ENCODE measurements at places on chromosomes 13 and 19.

GRCh38 chr19:56117376-56117884 lies 3.7 kb downstream of the ZNF787 start:
- no peak for DNase-seq

DNA sequence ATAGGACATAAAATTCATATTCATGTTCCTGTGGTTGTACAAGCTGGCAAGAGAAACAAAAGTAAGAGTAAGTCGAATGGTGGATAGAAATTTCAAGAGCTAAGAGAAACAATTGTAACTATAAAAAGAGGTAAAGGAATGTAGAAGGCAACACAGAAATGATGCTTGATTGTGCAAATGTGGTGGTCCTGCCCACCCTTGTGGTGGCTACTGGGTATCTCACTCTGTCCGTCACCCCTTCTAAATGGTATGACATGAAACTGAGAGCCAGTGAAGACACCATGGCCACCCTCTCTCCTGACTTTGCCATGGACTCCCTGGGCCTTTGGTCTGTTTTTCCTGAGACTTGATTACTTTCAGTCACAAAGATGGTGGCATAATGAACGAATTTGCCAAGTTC lies 925.9 kb upstream of the SLITRK6 start:
- no peak for DNase-seq

DNA sequence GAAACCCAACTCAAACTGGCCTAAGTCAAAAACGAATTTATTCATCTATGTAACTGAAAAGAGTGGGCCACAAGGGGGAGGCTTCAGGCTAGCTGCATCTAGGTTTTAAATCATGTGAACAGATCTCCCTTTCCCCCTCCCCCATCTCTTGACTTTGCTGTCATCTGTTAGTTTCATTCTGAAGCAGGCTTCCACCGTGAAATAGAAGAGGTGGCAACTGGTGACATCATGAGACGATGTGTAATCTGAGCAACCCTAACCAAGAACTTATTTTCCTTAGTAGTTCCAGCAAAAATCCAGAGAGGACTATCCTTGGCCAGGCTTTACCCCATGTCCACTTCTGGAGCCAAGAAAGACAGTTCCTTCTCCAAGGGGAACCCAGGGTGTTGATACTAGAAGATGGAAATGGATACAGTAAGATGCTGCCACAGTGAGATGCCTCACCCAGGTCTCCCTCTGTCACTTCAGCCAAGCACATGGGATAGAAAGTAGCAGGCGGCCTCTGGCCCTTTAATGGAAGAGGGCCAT lies 9.4 kb downstream of the SAMD4B start:
- DNase-seq, result no peak

DNA sequence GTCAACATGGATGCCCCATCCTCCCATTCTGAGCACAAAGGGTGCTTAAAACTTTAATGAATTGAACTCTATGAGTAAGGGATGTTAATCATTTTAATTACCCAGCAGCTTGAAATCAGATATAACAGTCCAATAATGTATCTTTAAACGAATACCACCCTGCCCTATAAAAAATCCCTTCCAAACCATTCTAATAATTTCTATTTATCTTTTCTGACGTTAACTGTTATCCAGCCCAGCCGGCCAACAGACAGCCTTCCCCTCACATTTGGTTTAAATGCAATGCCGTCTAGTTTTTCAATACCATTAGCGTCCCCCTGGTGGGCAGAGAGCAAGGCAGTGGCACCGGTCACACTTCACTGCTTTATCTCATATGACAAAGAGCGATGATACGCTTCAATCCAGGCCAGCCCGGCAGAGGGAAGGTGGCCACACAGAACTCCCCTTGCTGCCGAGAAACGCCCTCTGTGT lies 402.2 kb upstream of the ZNF507 start:
- DNase-seq, result no peak

GRCh38 chr13:21071924-21072323 lies 10.5 kb upstream of the LATS2 start:
- no peak for DNase-seq

DNA sequence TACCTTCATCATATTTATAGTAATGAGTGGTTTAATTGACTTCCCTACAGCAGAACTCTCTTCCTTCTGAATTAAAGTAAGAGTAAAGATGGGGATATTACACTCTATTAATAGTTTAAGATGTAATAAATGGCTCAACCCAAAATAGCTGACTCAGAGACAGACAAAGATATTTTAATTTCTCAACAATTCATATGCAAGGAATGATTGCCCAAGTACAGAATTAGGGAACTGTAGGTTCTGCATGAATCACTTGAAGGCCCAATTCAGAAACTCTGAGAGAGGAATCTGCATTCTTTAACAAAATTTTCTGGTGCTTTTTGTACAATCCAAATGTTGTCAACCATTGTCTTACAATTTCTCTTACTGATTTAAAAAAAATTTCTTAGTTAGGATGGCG lies 42.9 kb upstream of the PCDH9 start:
- no peak for DNase-seq

GRCh38 chr13:36163286-36163685 lies 32.1 kb upstream of the DCLK1 start:
- no peak for DNase-seq

DNA sequence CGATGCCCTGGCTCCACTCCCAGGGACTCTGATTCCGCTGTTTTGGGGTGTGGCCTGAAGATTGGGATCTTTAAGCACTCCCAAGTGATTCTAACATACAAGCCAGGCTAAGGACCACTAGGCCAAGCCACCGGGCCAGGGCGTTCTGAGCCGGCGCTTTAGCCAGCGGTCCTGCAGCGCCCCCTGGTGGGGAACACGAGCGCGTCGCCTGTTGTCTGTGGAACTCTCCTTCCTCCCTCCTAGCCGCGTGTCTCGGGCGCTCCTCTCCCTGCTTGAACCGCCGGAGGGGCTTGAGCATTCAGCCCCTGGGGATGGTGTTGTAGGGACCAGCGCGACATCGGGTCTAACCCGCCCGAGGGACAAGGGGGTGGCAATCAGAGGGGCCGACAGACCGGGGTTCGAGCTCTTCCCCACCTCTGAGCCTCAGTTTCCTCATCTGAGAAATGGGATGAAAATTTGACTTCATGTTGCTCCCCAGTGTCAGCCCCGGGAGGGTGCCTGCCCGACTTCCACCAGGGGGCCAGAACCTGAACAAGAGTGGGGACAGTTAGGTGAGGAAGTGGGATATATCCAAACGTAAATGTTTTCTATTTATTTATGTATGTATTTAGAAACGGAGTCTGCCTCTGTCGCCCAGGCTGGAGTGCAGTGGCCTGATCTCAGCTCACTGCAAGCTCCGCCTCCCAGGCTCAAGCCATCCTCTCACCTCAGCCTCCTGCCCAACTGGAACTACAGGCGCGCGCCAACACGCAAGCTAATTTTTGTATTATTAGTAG lies 18.0 kb upstream of the PNMA8B start:
- DNase-seq, result peak; percentile 83

DNA sequence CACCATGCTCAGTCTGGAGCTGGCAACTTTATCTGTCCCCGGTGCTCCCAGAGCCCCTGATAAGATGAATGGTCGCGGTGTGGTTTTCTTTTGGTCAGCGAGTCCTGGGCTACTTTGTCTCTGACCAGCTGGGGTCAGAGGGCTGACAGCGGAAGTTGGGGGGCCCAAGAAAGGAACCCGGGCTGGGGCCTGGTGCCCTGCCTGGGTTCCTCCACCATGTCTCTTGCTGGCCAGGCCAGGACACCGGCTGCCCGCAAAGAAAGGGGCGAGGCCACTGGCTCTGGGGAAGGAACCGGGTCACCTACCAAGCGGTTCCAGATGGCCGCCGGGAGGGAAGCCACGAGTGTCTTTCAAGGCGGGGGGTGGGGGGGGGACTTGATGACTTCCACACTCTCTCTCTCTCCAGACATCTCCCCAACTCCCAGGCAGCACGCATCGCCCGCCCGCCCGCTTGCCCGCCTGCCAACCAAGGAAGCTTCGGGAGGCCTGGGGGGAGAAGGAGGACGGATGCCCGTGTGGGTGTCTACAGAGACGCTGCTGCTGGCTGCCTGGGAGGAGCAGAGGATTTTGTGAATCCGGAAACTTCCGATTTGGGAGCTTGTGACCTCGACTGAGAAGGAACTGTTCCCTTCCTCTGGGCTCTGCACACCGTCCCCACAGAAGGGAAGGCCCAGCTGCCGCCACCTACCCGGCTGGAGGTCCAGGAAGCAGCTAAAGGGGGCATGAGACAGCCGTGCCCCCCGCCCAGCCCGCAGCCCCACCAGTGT lies 1.1 kb downstream of the PIP5K1C start:
- DNase-seq, result no peak

DNA sequence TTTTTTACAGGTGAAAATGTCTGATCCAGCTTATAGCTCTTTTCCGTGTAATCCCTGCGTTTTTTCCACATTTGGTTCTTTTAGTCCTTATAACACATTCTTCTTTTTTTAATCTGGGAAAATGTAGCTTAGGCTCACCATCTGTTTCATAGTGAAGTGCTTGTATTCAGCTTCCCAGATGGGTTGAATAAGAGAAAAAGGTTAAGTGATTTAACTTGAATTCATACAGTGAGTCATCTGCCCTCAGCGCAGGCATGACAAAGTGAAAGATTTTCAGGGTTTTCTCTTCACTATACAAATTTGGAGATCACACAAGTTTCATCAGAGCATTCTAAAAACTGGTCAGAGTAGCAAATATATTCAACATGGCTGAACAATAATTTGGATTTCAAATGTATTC lies 224.8 kb downstream of the SPRY2 start:
- DNase-seq, result no peak

DNA sequence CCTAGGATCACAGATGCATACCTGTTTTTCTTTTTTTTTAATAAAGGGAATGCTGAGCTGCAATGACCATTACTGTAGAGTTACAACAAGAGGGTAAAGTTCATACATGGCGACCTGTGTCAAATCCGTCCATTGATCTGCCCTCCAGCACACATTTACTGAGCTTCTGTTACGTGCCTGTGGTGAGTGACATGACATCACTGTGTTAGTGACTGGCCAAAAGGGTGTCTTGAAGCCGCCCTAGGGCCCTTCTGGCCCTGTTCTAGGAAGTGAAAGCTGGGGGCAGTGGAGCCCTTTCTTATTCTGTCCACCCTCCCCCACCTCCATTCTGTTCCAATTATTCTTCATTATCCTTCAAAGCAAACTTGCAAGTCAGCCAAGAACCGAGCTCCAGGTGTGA lies 66.3 kb downstream of the ZIC5 start:
- DNase-seq, result no peak

DNA sequence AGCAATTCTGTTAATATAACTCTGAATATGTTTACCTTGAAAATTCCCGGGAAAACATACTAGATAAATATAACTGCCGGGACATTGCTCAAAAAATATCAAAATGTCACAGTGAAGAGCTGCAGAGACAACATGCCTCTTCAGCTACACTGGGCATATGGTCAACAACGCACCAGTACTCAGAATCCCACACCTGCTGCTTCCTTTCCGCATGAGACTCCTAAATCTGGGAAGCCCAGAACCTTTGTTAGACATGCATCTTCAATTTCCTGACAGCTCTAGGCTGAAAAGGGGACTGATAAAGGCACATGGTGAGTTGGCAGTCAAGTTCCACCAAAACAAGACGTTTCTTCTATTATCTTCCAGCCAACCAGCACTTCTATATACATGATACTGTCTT lies 53.7 kb downstream of the USP12 start:
- no peak for DNase-seq

DNA sequence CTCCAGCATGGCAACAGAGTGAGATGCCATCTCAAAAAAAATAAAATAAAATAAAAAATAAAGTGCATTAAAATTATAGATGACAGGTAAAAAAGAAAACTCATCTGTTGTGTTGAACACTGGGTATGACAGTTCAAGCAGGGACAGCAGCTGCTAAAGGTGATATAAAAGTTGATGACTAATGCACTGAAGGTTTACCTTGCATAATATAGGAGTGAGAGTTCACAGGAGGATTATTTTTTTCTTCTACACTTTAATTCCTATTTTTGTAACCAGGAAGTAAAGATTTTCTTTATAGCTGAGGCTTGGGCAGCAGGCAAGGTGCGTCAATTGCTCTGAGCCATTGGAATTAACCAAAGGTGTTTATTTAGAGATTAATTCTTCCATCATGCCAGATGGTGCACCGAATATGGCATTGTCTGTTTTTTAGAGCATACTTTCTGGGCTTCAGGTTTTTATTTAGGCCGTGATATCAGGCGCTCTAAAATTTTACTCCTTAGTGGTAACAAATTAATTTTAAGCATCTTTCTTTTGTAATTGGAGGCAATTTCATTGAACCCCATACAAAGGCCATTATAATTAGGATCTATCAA lies 337.0 kb upstream of the SLC10A2 start:
- DNase-seq, result no peak

- DNase-seq, result no peak
Observed at GRCh38 chr19:47239610-47240296, 8.8 kb upstream of the BBC3 start.

DNA sequence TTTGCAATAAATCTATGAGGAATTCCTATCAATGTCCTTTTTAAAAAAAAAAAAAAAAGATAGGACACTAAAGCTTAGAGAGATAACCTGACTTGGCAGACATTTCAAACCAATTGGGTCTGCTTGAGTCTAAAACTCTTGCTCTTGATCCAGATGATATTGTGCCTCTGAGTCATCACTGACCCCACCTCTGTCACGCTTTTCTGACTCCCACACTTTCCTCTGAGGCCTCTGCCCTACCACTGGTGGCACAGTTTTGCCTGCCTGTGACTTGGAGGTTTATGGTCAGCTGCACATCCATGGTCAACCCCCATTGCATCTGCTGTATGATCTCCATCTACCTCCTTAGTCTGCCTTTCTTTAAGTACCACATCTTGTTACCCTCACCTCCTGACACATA lies 328.7 kb downstream of the SPRY2 start:
- DNase-seq, result no peak

DNA sequence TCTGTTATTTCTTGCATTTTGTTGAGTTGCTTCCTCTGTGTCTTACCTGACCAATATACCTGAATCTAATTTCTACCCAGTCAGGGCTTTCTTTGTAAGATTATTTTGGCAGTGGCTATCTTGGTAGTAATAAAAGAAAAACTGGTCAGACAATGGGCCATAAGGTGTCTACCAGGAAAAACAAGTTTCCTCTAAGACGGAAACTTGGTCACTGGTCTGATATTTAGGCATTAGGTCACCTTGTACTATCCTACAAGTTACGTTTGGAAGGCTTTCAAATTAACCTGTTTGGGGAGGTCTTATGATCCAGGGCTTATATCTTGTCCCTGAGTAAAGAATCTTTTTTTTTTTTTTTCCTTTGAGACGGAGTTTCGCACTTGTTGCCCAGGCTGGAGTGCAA lies 9.2 kb downstream of the ZNF823 start:
- no peak for DNase-seq

DNA sequence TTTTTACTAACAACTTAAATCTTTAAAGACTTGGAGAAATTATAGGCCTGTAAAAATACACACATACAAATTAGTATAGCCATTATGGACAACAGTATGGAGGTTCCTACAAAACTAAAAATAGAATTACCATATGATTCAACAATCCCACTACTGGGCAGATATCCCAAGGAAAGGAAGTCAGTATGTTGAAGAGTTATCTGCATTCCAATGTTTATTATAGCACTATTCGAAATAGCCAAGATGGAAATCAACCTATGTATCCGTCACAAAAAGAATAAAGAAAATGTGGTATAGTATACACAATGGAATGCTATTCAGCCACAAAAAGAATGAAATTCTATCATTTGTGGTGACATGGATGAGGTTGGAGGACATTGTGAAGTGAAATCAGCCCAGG lies 37.2 kb downstream of the SLITRK1 start:
- no peak for DNase-seq

Measured in activated CD8-positive, alpha-beta memory T cell treated with anti-CD3 and anti-CD28 coated beads for 48 hours (primary cell).